ENCODE measurements at places on chromosomes 13 and 19.

GRCh38 chr19:27964185-27964584 is 1248.8 kb downstream of the UQCRFS1 start:
- DNase-seq: no peak

GRCh38 chr19:14479309-14479974 is 4.3 kb upstream of the PTGER1 start:
- DNase-seq: no peak

- no peak for DNase-seq
These were observed 56.1 kb upstream of the MCF2L start for GRCh38 chr13:112912726-112913440.

DNA sequence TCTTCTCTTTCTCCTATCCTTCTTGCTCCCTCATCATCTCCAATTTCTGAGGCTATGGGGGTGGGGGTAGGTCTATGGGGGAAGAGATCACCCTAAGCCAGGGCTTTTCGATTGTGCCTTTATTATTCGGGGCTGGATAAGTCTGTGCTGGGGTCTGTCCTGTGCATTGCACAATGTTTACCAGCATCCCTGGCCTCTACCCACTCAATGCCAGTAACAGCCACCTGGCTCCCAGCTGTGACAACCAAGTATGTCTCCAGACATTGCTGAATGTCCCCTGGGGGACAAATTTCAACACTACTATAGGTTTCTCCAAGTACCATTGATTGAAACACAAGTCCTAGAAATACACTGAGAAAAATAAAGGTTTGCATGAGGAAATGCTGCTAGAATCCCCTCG is 13.2 kb downstream of the CBY2 start:
- DNase-seq: no peak

DNA sequence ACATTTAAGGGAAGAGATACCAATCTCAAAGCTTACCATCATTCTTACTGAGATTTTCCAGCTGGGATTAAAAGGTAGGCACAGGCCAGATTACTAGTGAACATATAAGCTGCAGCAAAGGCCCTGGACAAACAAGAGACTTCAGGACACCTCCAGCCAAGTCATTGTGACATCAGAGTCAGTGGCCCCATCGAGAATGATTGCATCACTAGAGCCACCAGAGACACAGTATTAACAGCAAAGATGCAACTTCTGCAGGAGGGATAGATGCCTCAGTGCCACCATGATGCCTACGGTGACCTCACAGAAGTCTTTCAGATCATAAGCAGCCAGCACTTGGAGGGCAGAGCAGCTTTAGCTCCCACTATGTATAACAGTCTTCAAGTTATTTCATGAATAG is 8.6 kb downstream of the RUBCNL start:
- DNase-seq: no peak

GRCh38 chr13:44118881-44119280 is 239.2 kb downstream of the LACC1 start:
- DNase-seq: no peak

DNA sequence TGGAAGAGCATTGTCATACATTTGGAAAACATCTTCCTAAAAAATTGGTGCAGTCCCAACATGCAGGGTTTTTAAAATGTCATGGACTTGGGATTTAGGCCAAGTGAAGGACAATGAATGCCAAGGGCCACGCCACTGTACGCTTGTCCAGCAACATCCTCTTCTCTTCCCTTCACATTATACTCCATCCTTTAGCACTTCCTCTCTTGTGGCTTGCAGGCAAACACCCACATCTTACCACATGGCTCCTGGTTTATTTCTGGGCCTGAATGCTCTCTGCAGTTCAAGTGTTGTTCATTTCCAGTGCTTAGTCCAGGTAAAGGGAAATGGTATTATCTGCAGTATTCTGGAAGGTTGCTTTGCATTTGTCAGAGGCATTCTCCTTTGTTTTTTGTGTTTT is 45.0 kb downstream of the CBY2 start:
- no peak for DNase-seq

- no peak for DNase-seq
These were observed 54.9 kb downstream of the TUBGCP3 start for GRCh38 chr13:112532837-112533745.

DNA sequence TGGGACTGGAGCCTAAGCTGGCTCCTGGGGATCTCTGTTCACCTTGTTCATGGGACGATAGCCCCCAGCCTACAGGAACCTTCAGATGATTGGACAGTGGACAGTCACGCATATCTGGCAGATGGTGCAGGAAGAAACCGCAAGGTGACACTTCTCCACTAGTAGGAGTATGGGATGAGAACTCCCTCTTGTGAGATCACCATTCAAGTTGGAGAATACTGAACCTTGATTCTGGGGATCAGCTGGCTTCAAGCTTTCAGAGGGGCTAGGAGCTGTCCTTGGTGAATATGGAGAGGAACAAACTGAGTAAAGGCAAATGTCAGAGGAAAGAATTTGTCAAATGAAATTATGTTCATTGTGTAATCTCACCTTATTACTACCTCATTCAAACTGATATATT is 204.5 kb downstream of the PDS5B start:
- no peak for DNase-seq

DNA sequence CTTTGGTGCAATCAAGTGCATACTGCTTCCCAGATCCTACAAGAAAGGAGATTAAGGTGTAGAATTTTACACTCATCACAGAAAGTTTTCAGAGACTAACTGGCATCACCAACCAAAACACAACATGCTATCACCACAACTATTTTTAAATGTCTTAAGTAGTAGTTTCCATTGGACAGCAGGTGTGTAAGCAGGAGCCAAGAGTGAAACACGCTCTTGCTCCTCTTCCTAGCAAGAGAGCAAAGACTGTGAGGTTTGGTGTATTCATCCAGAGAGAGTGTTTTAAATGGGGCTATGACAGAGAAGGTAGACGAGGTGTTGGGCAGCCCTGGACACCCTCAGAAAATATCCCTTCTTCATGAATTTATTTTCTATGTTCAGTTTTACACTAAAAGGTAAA is 12.5 kb upstream of the LILRA4 start:
- DNase-seq: no peak

GRCh38 chr13:29210676-29211075 is 384.8 kb downstream of the SLC7A1 start:
- no peak for DNase-seq

DNA sequence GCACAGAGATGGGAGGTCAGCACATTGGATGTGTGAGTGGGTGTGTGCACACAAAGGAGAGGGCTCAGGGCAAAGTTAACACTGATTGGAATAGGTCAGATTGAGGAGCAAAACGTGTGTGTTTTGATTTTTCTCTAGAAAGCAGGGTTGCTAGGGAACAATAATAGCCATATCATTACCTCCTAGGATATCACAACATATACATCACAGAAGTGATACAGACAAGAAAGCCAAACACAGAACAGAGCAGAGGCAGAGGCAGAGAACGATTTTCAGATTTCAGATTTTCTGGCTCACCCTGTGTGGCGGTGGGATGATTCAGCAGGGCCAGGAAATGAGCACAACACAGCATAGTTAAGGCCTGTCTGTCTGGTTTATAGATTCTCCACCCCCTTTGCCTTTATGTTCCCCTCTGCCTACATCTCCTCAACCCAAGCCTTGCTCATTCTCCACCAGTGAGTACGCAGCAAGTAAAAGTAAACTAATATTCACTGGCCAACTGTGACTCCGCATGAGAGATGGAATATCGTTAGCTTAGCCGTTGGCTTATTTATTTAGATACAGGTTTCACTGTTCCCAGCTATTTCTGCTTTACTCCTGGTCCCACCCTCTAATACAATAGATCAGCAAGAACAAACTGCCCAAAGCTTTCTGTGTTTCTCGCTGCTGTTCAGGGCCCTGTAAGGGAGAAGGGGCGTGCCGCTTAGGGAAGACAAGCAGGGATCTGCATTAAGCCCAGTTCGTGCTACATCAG is 182.7 kb upstream of the TSC22D1 start:
- DNase-seq: no peak

DNA sequence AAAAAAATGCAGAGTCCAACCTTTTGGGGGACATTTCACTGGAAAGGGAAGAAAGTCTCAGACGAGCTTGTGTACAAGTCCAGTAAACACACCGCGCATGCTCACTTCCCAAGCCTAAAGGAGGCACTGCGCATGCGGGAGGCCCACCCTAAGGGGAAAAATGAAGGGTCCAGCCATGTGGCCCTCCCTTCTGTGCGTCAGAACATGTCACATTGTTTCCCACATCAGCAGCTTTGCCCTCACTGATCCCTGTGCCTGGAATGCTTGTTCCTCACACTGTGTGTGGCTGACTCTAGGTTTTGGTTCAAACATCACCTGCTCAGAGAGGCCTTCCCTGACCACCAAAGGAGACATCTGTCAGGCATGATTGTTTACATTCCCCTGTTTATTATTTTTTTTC is 4.4 kb downstream of the ELSPBP1 start:
- DNase-seq: no peak

DNA sequence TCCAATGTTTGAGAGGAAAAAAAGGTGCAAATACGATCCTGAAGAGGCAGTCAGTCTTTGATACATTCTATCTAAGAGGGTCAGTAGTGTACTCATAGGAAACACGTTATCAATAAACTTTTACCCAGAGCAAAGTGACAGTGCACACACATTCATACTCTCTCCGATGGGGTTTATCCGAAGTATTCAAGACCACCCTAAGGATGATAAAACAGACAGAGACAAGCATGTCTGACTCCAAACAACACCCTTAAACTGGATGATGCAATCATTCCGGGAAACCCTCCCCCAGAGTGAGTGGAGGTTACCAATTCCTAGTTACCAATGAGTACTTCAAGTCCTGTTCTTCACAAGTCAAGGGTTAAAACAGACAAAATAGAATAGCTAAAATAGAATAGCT is 79.1 kb downstream of the DNAJC3 start:
- no peak for DNase-seq

GRCh38 chr13:23899555-23899954 is 2.3 kb upstream of the C1QTNF9B start:
- no peak for DNase-seq

GRCh38 chr13:59303433-59303832 is 860.3 kb downstream of the DIAPH3 start:
- DNase-seq: no peak

GRCh38 chr13:21556051-21556450 is 47.9 kb downstream of the MICU2 start:
- no peak for DNase-seq

GRCh38 chr19:16017138-16017490 is 59.2 kb upstream of the TPM4 start:
- DNase-seq: no peak

DNA sequence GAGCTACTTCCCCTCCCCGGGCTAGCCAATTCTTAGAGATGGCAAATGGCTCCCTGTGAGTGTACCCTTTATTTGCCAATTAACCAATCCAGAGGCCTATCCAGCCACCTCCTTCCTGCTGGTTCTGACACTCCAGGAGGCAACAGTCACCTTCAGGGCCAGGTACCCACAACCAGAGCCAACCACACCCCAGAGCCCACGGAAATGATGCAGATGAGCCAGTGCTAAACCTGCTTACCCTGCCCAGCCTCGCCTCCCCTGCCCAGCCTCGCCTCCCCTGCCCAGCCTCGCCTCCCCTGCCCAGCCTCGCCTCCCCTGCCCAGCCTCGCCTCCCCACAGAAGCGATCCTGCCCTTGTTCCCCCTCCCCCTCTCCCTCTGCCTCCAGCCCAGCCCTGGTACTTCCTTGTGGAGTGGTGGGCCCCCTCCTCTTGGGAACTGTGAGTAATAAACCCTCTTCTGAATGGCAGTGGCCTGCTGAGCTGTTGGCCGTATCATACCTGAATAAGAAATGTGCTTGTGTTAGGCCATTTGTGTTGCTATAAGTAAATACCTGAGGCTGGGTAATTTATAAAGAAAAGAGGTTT is 173.8 kb upstream of the RNF113B start:
- DNase-seq: no peak

DNA sequence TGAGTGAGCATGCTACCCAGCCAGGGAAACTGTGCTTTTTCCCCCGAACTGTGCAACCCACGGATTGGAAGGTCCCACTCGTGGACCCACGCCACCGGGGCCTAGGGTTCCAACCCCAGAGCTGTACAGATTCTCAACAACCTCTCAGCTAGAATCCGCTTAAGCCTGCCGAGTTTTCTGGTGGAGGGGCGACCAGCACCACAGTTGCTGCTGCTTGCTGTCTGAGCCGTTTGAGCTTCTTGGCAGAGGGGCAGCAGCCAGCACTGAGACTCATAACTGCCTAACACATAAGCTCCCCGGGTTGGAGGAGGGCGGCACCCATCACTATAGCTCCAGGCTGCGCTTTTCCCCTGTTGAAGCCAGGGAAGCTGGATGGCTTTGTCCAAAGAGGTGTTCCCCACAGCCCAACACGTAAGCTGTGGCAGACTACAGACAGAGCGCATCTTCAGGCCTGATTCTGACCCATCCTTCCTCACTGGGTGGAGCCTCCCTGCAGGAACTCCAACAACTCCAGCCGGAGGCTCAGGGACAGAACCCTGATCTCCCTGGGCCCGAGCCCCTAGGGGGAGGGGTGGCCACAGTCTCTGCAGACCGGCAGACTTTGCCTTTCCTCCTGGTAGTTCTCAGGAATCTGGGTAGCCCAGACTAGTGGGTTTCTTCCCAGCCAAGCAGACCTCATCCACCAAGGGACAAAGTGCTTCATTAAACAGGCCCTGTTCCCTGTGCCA is 871.6 kb downstream of the SLITRK6 start:
- DNase-seq: no peak

GRCh38 chr13:33493672-33494365 is 208.3 kb upstream of the STARD13 start:
- DNase-seq: no peak

DNA sequence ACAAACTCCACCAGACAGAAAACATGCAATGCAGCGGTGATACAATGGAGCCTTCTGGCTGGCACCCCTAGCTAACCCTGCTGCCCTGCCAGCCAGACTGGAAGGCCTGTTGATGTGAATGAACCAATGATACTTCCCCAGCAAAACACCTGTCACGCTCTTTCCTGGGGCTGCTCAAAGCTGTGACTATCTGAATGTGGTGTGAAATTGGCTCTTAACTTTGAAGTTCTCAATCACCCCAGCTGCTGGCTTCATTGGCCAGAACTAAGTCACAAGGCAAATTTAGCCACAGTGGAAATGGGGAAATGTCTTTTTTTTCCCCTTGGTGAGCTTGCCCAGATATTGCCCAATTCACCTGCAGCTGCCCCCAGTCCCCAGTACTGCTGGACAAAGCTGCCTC is 147.3 kb downstream of the SLC7A1 start:
- DNase-seq: no peak

GRCh38 chr13:102945886-102946285 is 100.1 kb downstream of the ERCC5 start:
- DNase-seq: no peak
